ENCODE measurements at places on chromosomes 6 and 20.

DNA sequence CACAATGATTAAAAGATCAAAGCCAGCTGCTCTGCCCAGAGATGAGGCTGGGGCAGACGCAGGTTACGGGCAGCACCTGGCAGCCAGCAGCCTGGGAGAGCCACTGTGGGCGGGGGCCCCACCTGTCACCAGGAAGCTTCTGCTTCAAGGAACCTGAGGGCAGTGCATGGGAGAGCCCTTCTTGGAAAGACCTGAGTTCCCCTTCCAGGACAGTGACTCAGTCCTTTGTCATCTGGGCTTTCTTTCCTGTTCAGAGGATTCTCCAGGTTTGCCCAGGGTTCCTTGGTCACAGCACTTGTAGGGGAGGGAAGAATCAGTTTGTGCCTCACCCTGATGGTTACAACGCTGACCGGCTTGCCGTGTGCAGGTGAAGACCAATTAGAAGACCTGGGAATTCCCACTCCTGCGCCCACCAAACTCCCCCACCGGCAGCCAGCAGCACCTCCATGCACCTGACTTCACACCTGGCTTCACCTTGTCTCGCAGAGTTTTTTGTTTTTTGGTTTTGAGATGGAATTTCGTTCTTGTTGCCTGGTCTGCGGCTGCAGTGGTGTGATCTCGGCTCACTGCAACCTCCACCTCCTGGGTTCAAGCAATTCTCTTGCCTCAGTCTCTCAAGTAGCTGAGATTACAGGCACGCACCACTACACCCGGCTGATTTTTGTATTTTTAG, 2.0 kb downstream of the ZBP1 start:
- no peak for DNase-seq

DNA sequence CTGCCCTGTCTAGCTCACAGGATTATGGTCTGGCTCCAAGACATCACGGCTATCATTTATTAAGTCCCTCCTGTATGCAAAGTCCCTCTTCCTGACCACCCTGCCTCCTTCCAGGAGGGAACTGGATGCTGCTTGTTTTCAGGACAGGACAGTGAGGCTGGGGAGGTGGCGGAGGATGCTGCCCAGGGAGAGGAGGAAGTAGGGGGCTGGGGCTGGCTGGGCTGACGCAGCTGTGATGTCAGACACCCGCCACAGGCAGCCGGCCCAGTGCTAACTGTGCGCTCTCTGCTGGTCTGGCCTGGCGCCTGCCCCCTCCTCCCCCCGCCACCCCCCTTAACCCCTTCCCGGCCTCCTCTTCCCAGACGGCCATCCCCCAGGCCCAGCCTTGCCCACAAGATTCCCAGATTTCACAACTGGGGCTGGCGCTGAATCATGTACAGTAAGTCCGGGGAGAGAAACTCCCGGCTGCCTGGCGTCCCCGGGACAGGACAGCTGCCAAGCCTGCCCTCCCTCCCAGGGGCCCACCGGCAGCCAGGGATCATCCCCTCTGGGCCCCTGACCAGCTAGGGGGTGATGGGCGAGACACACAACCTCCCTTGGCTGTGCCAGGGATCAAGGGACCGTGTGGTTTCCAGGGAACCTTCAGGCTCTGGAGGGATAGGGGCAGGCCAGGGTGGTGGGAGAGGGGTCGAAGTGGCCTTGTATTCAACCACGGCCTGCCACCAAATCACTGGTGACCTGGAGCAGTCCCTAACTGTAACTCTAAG, 118.1 kb downstream of the CEBPB start:
- DNase-seq, result no peak

- DNase-seq, result no peak
Measured at GRCh38 chr6:166925141-166925996, 31.0 kb downstream of the RNASET2 start.

- no peak for DNase-seq
Measured at GRCh38 chr6:72040111-72040510, 153.8 kb downstream of the RIMS1 start.

- no peak for DNase-seq
Measured at GRCh38 chr20:48584391-48585060, 243.3 kb downstream of the PREX1 start.

Data from NCI-H1930 (cell line).